ENCODE measurements at places on chromosomes 5 and 9.
A peak's percentile ranks its signal among the peaks of the same experiment; 100 is the strongest.

GRCh38 chr9:125541840-125542243 is 165.2 kb downstream of the MAPKAP1 start:
- no peak for DNase-seq

GRCh38 chr9:130372057-130372456 is 72.7 kb upstream of the ASS1 start:
- DNase-seq = no peak

DNA sequence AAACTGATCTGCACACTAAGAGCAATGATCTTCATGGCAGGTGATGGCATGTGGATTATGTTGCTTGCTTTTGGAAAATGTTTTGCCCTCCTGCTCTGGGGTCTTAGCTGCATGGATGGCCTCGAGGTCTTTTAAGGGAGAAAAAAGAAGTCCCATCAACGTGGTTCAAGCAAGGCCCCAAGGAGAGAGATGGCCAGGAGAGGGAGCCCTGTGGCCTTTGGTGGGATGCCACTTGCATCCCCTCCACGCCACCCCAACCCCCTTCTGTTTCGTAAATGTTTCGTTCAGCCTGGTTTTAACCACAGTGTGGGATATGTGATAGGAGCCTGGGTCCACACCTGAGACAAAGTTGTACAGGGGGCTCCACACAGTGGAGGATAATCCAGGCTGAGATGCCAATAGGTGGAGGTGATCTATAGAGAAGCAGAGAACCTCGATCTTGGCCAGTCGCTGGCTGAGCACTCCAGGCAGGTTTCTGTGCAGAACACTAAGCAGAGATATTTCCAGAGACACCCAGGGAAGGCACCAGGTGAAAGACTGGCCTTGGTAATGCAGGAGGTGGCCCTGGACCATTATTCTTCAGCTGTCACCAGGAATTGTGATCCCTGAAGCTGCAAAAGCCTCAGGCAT is 25.8 kb upstream of the FRRS1L start:
- no peak for DNase-seq

- peak; percentile 46 for DNase-seq
Measured at GRCh38 chr5:128413356-128413755, 124.7 kb downstream of the FBN2 start.

DNA sequence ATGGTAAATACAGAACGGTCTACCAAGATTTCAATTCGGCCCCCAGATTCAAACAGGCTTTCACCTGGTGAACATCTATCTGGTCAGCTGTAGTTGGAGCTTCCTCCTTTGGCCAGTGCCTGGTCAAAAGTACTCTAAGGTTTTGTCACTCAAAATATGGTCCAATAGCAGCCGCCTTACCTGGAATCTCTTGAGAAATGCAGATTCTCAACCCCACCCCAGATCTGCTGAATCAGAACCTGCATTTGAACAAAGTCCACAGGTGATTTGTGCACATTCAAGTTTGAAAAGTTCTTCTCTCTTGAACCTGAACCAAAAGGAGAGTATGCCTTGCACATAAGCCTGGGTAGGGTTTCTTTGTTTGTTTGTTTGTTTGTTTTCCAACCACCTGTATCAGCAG is 17.6 kb upstream of the WHRN start:
- DNase-seq = no peak

- DNase-seq = no peak
Measured at GRCh38 chr9:135297456-135298075, 182.0 kb upstream of the PPP1R26 start.

DNA sequence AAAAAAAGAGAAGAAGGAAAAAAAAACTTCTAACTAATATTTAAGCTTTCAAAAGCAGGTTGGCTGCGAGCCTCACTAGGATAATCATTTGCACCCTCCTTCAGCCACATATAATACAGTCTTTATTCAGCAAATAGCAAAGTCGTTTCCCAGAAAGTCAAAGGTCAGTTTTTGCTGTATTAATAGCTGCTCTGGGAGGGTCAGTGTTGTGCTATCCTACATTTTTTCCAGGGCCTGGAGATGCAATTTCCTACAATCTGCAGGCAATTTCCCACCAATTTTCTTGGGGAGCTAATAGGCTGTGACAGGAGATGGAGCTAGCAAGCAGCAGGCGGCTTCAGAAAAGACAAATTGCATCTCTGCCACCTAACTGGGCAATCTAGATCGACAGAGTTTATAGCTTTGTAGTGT is 136.8 kb downstream of the TLE1 start:
- DNase-seq = no peak

- no peak for DNase-seq
Measured at GRCh38 chr5:41842777-41843176, 27.4 kb downstream of the OXCT1 start.

GRCh38 chr5:97495301-97495700 is 312.3 kb upstream of the RIOK2 start:
- no peak for DNase-seq

DNA sequence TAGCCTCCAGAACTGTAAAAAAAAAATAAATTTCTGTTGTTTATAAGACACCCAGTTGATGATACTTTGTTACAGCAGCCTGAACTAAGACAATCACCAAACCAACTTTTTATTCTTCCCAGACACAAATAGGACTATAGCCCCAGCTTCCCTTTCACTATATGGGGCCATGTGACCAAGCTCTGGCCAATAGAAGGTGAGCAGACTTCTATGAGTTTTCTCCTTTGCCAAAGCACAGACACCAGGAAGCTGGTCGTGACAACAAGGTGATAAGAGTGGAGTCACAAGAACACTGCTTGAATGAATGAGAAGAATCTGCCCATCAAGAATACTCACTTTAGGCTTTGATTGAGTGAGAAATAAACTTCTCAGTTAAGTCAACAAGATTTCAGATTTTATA is 217.7 kb downstream of the DEPDC1B start:
- DNase-seq = no peak

DNA sequence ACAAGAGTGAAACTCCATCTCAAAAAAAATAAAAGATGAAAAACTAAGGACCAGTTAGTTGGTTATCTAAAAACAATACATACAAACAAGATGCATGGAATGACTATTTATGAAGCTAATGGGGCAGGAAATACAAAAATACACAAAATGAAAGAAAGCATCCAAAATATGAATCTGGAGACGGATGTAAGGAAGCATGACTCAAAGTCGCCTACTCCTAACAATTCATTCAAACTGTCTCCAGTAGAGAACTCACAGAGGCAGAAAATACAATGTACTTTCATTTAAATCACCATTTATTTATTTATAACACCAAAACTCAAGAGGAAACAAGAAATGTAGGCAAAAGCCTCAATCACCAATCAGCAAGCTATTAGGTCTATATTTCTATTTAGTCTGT is 68.4 kb downstream of the SCAI start:
- no peak for DNase-seq

GRCh38 chr5:176714067-176714466 is 66.8 kb downstream of the TSPAN17 start:
- no peak for DNase-seq

GRCh38 chr9:107266624-107267368 is 16.3 kb upstream of the RAD23B start:
- no peak for DNase-seq

DNA sequence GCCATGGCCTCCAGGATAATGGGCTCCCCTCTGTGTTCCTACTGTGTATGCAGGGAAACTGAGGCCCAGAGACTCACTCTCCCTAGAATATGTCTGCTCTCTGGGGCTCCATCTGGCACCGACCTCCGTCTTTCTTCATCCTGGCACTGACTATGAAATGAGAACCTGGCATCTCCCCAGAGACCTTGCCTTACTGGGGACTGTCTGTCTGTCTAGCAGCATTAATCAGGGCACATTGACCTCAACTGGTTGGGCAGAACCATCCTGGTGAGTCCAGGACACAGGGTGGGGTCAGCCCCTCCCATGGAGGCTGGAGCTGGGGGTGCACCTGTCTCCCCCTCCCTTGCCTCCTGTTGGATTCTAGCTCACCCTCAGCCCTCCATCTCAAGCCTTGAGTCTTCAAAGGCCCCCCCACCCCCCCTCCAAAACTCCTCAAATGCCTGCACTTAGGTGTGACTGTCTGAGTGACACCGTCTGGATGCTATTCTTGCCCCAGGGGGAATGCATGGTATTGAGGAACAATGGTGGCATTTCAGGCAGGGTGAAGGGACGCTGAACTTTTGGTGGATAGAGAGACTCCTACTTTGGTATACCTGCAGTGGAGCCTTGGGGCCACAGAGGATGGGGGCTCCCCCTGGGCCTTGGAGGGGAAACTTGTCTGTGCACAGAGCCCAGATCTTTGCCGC is 12.8 kb upstream of the PITX1 start:
- no peak for DNase-seq

DNA sequence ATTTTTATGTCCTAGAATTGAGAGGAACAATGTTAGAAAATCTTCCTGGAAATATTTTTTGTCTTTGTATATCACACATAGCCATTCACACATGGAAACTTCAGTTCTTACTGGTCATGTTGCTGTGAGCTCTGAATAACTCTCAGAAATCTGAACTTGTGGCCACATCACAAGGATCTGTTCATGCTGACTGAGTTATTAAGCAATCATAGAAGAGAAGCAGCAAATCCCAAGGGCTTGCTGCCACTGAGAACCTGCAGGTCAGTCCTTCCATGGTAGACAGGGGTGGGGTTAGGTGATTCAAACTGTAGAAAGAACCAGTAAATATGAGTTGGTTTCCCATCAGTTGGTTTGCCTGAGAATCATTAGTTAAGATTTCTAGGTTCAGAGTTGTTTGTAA is 27.6 kb downstream of the SGCD start:
- DNase-seq = no peak

- no peak for DNase-seq
Measured at GRCh38 chr5:16585041-16585667, 31.6 kb downstream of the RETREG1 start.

DNA sequence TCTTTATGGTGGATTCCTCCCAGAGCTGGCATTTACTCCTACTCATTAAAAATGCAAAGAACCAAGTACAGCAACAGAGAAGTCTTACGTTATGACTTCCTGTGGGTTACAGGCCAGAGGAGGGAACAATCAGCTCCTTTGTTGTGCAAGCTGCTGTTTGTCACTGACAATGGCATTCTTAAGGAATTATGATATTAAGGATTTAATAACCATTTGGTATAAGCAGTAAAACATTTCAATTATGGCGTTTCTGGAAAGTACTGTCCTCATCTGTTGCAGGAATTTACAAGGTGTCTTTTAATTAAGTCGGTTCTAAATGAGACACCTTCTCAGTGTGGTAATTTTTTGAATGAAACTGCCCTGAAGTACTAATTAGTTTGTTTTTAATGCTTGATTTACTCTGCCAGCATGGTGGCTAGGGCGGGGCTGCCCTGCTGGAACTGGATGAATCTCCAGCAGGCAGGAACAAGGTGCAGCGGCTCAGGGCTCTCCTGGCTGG is 49.1 kb upstream of the VDAC1 start:
- peak; percentile 32 for DNase-seq

- no peak for DNase-seq
Measured at GRCh38 chr5:142830241-142831008, 60.2 kb downstream of the ARHGAP26 start.

- no peak for DNase-seq
Measured at GRCh38 chr9:136950656-136951276, 1.3 kb upstream of the LCN12 start.

DNA sequence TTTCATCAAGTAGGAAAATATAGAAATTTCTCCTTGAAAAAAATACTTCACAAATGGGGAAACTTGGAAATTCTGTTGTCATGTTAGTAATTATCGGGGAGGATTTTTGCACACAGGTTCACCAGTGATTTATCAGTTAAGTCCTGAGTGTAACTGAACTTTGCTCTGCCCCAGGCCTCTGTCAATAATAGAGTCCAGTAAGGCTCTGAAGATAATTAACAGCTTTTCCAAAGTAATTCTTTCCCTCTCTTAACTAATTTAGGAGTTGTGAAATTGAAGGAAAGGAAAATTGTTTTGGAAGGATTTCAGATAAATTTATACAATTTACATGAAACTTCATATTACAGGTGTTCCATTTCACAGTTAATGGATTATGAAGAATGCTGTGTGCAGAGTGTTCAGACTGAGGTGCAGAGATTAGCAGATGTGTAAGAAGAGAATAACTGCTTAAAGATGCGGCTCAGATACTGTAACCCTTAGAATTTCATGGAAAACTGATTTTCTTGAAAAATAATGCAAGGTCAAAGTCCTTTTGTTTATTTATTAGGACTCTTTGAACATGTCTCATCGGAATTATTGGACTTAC is 2.9 kb upstream of the AGXT2 start:
- DNase-seq = no peak

- DNase-seq = peak; percentile 32
Measured at GRCh38 chr9:113309204-113309813, 6.1 kb upstream of the RNF183 start.

DNA sequence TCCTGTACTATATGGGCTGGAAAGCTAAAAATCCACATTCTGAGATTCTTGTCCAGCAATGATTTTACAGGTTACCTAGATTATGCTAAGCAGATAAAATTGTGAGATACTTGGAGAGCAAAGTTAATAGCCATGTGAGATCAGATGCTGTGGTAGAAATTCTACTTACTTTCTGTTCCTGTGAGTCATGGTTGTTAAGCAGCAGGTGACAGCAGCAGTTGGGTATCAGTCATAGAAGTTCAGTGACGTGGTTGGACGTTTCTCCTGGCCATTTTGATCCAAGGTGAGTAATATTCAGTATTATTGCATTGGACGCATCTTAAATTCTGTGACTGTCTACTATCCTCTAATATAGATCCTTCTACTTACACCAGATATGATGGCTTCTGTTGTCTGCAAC is 524.5 kb downstream of the TMEM38B start:
- no peak for DNase-seq

- DNase-seq = no peak
Measured at GRCh38 chr5:10564838-10565784, 1.2 kb downstream of the ANKRD33B start.

DNA sequence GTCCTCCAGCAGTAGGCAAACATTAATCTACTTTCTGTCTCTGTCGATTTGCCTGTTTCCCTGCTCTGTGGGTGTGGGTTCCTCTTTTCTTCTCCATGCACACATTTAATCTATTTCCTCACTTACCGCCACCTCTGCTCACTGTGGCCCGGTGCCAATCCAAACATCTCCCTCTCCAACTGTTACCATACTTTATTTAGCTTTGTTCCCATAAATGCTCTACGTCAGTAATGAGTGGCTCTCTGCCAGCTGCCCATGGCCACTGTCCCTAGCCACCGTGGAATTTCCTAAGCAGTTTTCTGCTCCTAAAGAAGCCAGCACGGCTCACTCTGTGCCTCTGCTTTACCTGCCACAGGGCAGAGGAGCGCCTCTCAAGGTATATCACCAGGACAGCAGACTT is 19.5 kb upstream of the GOLPH3 start:
- peak; percentile 83 for DNase-seq

DNA sequence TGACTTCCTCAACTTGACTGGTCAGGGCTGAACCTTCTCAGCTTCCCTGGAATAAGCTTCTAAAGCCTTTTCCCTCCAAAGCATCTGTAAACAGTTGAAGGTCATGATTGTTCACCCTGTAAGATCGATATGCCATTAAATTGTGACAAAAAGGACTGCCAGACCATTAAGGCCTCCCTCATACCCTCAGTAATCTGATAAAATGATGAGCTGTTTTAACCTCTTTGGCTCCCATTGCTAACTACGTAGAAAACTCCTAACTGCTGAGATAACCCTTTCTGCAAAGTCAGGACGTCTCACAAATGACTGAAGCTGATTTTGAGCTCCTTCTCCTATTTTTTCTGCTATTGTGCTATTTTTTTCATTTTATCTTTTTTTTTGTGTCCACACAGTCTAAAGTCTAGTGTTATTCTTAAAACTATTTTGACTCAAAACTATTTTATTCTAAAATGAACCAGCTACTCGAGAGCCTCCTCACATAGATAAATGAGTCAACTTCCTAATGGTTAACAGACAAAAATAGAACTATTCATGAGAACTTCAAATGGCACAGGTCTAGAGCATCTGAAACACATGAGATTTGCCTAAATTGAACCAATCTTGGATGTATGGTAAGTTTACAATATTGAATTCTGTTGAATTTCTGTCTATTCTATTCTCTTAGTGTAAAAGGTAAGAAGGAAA is 395.6 kb upstream of the TLE4 start:
- DNase-seq = no peak

Measured in astrocyte of the cerebellum (primary cell).